Adipocyte (in vitro differentiated cells): ENCODE measurements at places on chromosomes 16 and 17.

DNA sequence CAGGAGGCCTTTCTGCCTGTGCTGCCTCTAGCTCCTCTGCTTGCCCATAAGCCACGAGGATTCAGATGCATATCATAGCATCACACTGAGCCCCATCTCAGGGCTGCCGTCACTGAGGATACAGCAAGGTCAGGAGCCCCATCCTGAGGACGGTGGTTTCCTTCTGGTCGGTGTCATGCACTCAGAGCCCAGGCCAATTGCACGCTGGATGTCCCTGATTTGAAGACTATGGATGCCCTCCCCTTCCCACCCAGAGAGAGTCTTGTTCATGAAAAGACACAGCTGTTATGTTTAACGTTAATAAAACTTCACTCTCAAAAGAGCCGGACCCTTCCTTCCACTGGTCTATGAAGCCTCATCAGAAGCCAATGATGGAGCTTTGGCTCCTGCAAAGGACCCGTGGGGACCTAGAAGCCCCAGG lies 19.9 kb downstream of the COTL1 start:
- DNase-seq, result no peak

- DNase-seq, result peak; percentile 67
Observed at GRCh38 chr17:62804822-62805221, 3.3 kb downstream of the MARCHF10 start.

DNA sequence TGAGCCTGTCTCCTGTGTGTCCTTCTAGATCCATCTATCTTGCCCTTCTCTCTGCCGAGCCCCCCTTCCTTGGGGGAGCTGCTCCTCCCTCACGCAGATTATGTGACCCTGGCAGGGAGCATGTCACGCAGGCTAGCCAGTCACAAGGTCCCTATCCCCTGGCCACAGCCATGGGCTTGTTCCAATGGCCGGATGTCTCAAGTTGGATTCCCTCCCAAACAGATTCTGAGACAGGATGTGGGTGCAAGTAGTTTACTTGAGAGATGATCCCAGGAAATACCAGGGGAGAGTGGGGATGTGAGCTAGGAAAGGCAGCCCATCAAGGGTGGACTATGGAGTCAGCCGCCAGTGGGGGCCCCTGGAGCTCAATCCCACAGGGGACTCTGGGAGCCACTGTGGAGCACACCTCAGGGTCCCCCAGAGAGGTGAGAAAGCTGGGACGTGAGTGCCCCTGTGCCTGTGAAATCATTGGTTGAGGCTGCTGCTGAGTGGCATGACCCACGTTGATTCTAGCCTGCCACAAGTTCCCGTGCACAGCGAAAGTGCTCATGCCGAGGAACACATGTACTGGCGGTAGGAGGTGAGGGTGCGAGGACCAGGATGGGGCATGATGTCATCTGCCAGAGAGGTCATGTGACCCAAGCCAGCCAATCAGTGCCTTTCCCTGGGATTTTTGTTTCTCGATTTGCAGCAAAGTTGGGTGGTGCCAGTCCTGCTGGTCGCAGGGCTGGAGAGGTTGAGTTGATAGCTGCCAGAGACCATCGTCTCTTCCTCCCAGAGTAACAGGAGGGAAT lies 6.4 kb upstream of the CRISPLD2 start:
- no peak for DNase-seq

GRCh38 chr17:7042501-7043181 lies 1.3 kb downstream of the SLC16A11 start:
- no peak for DNase-seq

GRCh38 chr17:35486920-35487732 lies 38.6 kb upstream of the SLFN13 start:
- DNase-seq, result peak; percentile 62

GRCh38 chr16:17339764-17340541 lies 130.8 kb downstream of the XYLT1 start:
- peak; percentile 1 for DNase-seq

- DNase-seq, result no peak
Observed at GRCh38 chr17:27906226-27906580, 13.0 kb upstream of the LYRM9 start.

GRCh38 chr16:51449441-51449840 lies 298.4 kb upstream of the SALL1 start:
- DNase-seq, result no peak

- peak; percentile 7 for DNase-seq
Observed at GRCh38 chr17:5429191-5429887, 9.4 kb downstream of the RPAIN start.

DNA sequence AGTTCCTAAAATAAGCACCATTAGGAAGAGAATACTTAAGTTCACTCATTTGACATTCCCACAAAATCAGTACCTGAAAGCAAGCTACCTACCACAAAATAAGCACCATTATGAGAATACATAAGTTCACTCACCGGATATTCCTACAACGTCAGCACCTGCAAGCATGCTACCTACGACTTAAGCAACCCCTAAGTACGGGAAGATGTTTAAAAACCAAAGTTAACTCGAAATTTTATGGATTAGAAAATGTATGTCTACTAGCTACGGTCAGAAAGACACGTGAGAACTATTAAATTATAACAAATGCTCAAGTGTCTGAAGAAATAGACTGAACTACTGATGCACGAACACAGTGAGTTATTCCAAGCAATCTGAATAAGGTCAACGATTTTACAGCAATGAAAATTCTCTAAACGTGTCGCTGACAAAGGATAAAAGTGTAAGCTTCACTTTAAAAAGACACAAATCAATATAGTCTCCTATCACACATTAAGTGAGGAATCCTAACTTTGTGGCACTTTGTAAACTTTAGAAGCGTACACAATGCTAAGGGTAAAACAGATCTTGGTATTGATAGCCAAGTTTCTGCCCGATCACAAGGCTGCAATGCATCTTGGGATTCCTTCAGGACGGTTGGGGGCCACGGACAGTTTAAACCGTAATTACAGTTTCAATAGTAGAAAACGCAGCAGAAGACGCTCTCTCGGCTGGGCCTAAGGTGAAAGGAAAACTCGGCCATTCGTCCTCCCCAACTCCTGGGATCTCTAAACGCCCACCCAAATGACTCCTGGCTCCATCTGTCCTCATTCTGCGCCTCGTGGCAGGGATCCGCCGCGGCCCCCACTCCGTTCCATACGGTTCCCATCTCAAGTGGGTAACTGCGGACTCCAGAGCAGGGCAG lies 1.3 kb downstream of the GSPT1 start:
- DNase-seq, result peak; percentile 68

GRCh38 chr17:43372273-43372911 lies 26.4 kb upstream of the ARL4D start:
- DNase-seq, result no peak

- DNase-seq, result peak; percentile 92
Observed at GRCh38 chr16:14324581-14324980, 253.5 kb downstream of the MRTFB start.

GRCh38 chr17:3507869-3508268 lies 32.1 kb downstream of the ASPA start:
- no peak for DNase-seq

DNA sequence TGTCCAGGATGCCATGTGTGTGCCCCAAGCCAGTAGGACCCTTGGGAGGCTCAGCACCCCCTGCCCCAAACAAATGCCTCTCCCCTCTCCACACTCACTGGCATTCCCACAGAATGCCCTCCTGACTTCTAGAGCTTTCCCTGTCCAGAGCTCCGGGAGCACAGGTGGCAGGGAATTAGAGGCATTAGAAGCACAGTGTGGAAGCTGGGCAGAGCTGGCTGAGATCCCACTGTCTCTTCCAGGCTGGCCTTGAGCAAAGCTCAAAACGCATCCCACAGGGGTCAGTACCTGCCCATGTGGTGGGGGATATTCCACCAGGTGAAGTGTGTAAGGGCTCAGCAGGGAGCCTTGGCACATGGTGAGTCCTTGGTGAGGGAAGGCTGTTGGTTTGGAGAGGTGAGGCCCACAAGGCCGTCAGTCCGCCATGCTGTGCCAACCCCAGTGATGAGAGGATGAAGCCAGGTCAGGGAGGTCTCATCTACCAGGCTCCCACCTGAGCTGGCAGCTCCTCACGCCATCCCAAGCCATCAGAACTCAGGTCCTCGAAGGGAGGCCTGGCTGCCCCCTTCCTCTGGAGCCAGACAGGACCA lies 18.1 kb downstream of the ENDOV start:
- DNase-seq, result no peak

GRCh38 chr17:38464723-38465390 lies 36.6 kb downstream of the ARHGAP23 start:
- DNase-seq, result peak; percentile 97

DNA sequence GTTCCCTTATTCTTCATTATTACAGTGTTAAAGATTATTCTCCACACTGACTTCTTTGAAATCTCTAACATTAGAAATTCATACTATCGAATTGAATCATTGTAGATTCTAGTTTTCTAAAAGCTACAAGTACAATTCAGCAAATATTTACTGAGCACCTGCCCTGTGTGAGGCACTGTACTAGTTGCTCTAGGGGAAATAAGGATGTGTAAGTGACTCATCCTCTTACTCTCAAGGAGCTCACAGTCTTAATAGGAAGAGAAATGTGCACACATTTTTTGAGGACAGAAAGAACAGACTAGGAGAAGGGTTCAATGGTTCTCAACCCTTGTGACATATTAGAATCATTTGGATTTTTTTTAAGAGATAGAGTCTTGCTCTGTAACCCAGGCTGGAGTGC lies 7.7 kb upstream of the SLFN12L start:
- DNase-seq, result no peak

GRCh38 chr16:72094266-72094610 lies 591 bp downstream of the DHX38 start:
- no peak for DNase-seq

DNA sequence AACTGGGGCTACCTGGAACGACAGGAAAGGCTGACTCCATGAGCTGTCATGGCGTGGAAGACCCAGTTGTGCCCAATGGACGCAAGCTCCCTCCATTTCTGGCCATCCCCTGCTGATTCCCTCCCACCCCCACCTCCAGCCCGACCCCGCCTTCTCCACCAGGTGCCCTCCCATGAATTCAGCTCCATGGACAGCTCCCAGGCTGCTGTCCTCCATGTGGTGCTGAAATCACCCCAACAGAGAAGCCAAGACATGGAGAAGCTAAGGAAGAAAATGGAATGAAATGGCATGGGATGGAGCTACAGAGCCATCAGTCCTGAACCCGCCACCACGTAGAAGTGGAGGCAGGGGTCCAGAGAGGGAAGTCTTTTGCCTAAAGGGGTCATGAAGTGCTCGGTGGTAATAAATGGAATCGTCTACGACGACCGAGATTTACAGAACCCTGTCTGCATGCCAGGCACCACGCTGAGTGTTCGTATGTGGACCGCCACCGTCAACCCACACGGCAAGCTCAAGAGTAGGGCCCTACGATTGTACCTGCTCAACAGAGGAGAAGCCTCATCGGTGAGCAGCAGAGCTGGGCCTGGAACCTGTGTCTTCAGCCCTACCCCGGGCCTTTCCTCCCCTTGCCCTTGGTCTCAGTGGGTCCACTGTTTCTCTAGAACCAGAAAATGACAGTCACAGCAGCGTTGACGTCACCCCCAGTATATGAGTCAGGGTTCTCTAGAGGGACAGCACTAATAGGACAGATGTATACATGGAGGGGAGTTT lies 9.3 kb upstream of the ZC3H18 start:
- DNase-seq, result peak; percentile 44

- DNase-seq, result no peak
Observed at GRCh38 chr17:4935650-4936049, 3.6 kb downstream of the GP1BA start.

GRCh38 chr16:83887080-83887479 lies 11.8 kb upstream of the MLYCD start:
- DNase-seq, result no peak

DNA sequence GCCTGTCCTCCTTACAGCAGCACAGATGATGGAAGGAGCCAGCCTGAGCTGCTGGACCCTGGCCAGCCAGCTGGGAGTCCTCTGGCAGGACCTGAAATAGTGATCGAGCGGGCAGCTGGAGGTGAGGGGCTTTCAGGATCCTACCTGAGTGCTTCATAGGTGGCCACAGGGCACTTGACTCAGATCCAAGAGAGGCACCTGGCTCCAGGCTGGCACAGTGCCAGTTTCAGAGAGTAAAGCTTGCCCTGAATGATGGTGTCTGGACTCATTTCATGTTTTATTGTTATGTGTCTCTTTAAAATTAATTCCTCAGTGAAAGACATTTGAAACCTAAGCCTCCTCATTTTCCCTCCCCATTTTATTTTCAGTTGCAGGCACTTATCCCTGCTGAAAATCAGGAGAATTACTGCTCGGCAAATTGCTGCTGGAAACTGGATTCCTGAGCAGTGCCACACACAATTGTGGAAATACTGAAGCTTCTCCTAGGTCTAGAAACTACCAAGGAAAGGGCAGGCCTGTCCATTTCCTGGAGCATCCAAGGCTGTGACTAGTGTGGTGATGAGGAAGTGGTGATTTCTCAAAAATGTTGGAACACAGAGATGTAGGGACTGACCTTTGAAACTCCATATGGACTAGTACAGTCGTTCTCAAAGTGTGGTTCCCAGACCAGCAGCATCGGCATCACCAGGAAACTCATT lies 16.1 kb upstream of the ADAMTS18 start:
- DNase-seq, result no peak

GRCh38 chr17:73187203-73187769 lies 5.6 kb upstream of the COG1 start:
- no peak for DNase-seq

DNA sequence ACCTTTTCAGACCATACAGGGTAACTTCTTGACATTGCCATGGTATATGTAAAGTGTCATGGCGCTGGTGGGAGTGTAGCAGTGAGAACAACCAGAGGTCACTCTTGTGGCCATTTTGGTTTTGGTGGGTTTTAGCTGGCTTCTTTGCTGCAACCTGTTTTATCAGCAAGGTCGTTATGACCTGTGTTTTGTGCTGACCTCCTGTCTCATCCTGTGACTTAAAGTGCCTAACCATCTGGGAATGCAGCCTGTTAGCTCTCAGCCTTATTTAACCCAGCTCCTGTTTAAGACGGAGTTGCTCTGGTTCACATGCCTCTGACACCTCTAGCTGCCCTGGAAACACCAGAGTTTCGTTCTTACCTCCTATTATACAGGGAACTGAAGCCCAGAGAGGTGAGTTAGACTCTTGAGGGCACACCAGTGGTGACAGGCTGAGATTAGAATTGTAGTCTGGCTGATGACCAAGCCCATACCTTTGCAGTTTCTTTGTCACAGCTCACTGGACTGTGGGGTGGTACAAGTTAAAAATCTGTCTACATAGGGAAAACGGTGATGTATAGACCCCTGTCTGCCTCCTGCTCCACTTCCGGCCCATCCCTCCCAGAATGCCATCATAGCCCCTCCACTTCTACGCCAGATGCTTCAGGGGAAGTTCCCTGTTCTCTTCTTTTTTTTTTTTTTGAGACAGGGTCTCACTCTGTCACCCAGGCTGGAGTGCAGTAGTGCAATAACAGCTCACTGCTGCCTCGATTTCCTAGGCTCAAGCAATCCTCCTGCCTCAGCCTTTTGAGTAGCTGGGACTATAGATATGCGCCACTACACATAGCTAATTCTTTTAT lies 21.0 kb downstream of the KSR1 start:
- DNase-seq, result no peak

DNA sequence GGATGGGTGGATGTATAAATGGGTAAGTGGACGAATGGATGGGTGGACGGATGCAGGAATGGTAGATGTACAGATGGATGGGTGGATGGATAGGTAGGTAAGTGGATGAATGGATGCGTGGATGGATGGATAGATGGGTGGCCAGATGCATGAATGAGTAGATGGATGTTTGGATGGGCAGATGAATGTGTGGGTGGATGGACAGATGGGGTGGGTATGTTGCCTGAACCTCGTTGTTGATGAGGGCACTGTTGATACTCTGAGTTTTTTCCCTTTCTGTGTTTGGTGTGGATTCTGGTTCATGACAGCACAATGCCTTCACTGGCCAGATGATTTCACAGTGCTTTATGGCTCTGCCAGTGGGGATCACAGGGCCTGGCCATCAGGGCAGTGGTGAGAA lies 208.3 kb downstream of the NPIPB11 start:
- no peak for DNase-seq

GRCh38 chr17:9875441-9875840 lies 29.6 kb downstream of the RCVRN start:
- DNase-seq, result peak; percentile 8
